CD4-positive, alpha-beta T cell (primary cell): ENCODE measurements at places on chromosomes 6 and 20. TPM values are rescaled to one million over a fixed set of nuclear protein-coding genes. Genes with fewer than 3 reads are reported as not detected.

GRCh38 chr6:34146021-34146782 is at the start of gene GRM4:
Gene GRM4, minus strand, starts transcription at chr6:34146087. Its CDS starts 12,591 bp downstream, at chr6:34133496.
- no peak for DNase-seq

GRCh38 chr6:160188773-160189172 is 67.2 kb downstream of the SLC22A1 start:
- DNase-seq = no peak

PGK2 gene
- total RNA-seq = not detected

- no peak for DNase-seq
These were observed 4.6 kb downstream of the NELFCD start for GRCh38 chr20:58985656-58986055.

GRCh38 chr20:10428008-10428407 is 6.0 kb downstream of the MKKS start:
- no peak for DNase-seq

MACROD2 gene
- total RNA-seq = not detected

GRCh38 chr6:52423448-52423847 is 3.3 kb downstream of the EFHC1 start:
- DNase-seq = no peak

- DNase-seq = no peak
These were observed 100.5 kb downstream of the EYA4 start for GRCh38 chr6:133341607-133342158.

DNA sequence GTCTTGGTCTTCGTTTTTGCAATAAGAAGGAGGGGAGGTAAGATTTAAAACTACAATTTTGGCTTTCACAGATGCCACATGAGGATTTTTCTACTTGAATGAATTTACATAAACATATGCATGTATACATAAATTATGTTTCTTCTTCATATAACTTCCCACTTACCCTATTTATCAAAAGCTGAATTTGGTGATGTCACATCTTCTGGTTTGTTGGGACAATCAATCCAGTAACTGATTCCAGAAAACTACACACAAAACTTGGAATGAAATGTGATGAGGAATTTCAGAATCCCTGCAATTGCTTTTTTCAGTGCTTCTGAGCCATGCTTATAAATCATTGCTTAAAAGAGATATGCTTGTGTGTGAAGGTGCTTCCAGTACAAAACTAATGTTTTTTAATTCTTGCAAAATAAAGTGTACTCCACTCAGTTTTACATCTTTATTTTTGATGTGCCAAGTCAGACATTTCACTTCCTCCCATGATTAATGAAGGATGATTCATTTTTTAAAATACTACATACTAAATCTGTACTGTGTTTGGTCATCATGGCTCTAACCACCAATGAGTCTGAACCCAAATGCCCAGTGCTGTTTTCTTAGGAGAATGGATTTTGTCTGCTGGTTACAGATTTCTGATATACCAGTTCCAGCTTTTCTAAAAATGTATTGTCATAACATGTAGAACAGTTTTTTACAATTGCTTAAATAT is 32.1 kb upstream of the RIN2 start:
- peak; percentile 14 for DNase-seq

DNA sequence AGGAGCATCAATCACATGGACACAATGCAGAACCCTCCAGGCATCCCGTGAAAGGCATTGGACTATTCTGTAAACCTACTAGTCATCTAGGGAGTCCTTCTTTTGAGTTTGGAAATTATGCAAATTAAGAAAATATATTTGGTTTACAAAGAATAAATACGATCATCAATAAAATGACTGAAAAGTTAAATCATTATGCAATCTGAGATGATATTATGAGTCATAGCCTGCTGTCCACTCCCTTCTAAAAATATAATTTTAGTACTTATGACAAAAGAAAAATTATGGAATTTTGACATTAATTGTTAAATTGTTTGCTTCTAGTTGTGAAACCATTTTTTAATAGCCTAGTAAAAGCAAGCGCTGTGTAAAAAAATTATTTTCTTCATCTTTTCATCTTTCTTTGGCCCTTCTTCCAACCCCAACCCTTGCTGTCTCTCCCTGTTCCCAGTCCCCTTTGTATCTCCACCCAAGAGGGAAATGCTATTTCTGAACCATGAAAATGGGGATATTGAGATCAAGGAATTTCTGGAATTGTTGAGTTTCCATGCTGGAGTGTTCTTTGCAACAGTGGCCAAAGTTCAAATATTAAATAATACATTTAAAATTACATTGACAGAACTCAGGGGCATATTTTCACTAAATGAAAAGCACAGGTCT is 599.8 kb downstream of the COL12A1 start:
- no peak for DNase-seq

- DNase-seq = no peak
These were observed 28.6 kb upstream of the CDKN1A start for GRCh38 chr6:36649701-36650484.
